ENCODE measurements at places on chromosomes 6 and 20.

- DNase-seq, result no peak
Observed at GRCh38 chr6:79504372-79504771, 32.9 kb downstream of the LCA5 start.

DNA sequence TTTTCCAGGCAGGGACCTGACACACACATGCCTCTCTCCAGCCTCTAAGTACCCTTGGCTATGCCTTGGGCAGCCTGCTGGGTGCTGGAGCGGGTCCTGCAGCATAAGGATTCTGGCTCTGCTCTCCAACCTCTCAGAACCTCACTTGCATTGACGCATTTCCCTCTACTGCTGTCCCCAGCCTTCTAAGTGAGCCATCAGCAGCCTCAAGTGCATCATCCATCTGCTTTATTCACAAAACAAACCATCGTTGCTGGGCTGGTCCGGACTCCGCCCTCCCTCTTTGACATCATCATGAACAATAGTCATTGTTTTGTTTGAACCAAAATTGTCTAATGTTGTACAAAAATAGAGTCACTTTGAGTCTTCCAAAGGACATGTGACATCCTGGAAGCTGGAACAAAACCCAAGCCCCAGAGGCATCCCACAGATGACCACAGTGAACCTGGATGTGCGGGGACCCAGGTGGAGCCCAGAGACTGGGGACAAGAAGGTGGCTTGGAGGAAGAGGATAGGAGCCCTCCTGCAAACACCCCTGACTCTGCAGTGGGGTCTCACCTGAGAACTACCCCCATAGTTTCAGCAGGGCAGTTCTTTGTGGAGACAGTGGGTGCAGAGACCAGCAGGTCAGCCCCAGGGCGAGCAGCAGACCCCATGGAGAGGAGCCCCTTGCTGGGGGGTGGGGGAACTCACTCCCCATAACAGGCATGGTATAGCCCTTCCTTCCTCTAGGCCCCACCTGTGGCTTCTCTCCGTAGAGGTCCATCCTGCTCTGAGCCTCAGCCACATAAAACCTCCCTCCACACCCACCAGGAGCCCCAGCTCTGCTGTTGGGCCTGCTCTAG lies 230.1 kb downstream of the SYNDIG1 start:
- no peak for DNase-seq

- no peak for DNase-seq
Observed at GRCh38 chr20:38252292-38253288, 7.9 kb downstream of the KIAA1755 start.

DNA sequence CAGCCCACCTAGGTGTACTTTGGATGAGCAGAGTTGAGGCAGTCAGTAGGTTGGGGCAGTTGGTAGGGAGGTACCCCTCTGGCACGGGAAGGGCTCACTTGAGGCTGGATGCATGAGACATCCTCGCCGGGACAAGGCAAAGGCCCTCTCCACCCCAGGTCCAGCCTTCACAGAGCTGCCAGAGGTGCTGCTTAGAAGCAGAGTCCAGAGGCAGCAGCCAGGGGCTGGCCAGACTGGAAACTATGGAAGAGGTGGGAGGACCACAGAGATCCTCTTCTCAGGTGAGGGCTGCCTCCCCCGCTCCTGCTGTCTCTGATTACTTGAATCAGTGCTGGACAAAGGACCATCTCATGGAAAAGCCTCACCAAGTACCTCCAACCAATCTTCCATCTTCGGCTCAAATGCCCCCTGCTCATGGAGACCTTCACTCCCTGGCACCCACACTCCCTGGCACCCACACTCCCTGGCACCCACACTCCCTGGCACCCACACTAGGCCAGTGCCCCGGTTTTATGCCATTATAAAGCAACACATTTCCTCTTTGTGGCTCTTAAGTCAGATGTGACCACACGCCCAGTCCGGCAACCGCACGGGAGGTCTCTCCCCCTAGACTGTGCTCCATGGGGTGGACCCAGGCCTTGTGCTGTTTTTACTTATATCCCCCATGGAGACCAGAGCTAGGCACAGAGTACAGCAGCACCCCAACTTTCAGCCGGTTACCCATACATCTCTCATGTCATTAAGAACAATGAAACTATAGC lies 100.1 kb downstream of the YTHDF1 start:
- no peak for DNase-seq

DNA sequence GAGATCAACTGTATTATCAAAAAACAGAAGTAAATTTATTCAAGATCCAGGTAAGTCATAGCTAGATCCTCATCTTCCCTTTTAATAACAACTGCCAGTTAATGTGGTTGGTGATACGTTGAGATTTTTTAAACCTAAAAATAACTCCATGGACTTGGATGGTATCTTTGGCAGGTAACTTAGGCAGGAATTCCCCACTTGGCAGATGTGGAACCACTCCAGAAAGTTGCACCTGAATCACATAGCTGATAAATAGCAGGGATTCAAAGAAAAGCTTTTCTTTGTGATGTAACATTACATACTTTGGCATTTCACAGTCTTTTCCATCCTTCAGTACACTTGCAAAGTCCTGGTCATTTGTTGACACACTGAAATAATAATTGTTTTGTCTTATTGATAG lies 62.6 kb downstream of the PRPH2 start:
- no peak for DNase-seq

GRCh38 chr20:33694639-33695012 lies 8.4 kb upstream of the E2F1 start:
- DNase-seq, result no peak

DNA sequence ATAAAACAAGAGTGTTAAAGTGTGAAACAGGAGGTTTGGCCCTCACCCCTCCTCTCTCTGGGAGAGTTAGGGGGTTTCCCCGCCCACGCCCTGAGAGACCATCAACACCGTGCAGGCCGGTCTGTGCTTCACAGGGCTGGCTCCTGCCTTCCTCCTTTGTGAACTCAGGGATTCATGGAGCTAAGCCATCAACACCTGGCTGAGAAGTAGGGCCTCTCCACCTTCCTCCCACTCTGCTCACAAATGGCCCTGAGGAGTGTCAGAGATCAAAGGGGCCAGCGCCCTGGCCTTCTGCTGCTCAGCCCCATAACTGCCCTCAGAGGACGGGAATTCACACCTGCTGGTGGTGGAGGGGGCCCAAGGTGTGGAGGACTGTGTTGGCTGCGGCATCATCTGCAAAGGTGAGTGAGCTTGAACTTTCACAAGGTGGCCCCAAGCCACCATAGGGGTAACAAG lies 88.6 kb downstream of the PSMB1 start:
- DNase-seq, result no peak

- no peak for DNase-seq
Observed at GRCh38 chr6:90709431-90709996, 122.6 kb upstream of the MAP3K7 start.

DNA sequence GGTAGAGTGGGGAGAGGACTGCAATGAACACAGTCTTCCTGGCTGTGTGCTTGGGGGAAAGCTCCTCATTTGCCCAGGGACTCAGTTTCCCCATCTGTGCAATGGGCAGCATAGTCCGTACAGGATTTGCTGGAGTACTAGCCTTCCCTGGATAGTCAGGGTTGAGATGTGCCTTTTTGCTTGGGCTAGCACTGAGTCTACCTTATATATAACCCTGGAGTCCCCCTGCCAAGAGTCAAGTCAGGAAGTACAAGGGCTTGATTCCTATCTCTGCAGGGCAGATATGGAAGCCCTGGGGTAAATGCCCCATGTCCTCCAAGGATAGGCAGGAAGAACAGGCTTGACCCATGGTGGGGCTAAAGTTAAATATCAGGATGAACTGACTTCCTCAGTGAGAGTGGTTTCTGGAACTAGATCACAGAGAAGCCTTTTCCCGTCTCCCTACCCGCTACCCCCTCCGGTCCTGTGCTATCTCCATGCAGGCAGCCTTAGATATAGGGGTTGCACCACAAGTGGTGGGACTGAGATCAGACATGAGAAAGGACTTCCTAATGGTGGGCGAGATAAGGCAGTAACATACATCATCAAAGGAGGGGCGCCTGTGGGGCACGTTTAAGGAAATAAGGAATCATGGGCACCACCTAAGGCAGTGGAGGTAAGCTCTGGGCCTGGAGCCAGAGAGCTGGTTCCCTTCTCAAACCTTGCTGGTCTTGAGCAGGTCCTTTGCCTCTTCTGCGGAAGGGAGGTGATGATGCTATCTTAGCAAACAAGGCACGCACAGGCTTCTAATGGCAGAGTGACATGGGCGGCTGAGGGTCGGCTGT lies 157.9 kb downstream of the MRPL14 start:
- no peak for DNase-seq

DNA sequence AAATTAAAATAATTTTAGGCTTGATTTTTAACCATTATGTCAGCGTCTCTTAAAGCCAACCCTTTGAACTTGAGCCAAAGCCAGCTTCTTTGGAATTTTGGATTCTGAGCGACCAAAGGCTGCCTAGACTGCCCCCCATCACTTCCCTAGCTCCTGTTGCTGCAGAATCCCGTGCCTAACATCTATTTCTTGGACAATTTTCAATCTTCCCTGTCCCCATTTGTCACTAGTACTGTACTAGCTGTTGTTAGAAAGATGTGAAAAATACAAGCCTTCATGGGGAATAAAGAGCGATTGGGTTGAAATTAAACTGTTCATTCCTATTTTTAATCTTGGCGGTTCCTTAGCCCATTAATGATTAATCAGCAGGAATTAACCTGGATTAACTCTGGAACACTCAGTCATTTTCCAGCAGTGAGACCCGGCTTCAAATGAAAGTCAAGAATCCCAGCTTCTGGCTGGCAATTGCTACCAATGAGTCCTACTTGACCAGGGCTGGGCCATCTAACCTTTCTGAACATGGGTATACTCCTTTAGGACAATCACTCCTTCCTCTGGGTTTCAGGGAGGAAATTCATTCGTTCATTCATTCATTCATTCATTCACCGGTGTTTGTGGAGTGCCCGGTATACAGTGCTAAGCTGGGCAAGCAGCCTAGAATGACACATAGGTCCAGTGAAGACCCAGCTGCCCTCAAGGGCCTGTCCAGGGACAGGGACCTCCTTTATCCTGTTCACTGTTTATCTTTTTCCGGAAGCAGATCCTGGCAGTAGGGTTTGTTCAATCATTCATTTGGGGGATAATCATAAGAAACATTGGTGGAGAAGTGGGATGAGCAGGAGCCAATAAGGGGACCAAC lies 1.4 kb upstream of the RRBP1 start:
- DNase-seq, result no peak

- DNase-seq, result no peak
Observed at GRCh38 chr6:25370178-25371036, 91.2 kb downstream of the CARMIL1 start.

DNA sequence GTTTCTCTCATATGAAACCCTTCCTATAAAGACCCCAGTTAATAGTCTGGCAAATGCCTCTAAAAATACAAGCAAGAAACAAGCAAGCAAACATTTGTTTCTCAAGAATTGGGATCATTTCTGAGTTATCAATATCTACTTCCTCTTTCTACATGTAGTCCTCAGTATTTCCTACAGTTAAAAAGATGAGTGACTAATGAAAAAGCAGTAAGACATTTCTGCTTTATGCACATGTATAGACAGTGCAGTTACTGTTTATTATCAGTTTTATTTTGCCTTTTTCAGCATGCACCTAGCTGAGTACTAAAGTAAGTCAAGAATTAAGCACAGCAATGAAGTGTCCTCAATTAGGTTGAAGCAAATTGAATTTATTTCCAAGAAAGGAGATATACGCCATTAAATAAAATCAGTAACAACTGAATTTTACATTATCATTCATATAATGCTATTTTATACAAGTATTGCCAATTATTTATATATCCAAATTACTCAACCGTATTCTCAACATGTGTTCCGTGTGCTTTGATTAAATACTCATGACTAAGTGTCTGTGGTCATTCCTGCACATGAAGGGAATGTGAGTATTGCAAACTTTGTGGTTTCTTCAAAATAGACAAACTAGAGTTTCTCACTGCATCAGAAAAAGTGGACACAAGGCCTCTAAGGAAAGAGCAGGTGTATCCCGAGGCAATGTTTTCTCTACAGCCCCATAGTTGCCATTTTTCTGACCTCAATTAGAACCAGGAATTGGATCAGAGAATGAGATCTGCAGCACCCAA lies 159.3 kb upstream of the MARCKS start:
- DNase-seq, result peak; percentile 27

GRCh38 chr6:170050591-170051041 lies 240.3 kb downstream of the DLL1 start:
- no peak for DNase-seq

- DNase-seq, result no peak
Observed at GRCh38 chr6:104201557-104201956, 658.2 kb downstream of the HACE1 start.

DNA sequence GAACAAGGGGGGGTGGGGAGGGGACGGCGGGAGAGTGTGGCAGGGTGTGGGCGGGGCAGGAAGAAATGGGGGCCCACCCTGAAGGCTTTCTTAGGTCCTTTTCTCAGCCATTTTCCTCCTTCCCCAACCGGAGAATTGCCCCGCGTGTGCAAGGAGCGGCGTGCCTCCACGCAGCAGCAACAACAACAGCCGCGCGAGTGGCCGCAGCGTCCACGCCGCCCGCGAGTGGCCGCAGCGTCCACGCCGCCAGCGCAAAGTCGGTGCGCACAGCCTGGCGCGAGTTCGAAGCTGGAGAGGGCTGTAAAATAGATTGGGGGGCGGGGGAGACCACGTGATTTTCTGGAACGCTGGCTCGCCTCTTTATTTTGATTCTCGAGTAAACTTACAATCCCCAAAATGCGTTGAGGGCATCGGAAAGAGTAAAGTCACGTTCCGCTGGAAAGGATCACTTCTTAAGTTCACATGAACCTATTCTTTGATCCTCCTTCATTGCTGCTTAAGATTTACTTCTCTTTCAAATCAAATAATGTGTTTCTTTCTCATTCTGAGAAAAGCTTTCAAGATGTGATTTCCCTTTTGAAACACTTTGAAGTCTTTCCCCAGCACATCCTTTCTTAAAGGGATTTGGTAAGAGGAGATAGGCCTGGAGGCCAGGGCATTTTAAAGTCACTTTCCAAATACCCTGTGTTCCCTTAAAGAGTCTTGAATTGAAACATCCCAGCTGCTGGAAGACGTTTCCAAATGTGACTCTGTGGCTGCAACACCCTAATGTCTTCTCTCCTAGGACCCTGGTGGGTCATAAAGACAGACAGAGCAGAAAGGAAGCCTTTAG lies 66.7 kb upstream of the ZNF217 start:
- DNase-seq, result no peak

GRCh38 chr6:105373481-105373880 lies 29.4 kb downstream of the PREP start:
- no peak for DNase-seq

DNA sequence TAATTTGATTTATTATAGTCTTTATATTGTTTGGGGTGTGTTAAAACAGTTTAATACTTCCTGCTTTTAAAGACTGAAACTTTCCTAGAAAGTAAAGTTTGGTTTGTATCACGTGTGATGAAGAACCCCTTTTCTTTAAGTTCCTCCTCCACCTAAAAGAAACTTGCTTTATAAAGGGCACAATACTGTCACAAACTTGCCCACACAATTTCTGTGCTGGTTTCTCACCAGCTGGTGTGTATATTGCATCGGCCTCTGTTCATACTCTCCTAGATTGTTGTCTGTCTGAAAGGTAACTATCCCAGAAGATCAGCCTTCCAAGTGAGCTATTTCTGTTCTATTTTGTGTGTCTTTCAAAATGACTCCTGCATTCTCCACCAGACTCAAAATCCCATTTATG lies 46.9 kb downstream of the ANKRD6 start:
- DNase-seq, result no peak

- DNase-seq, result no peak
Observed at GRCh38 chr6:100217225-100218012, 223.4 kb upstream of the MCHR2 start.

Data from SW 1271 (cell line).